ENCODE measurements at places on chromosomes 2 and 18.
A peak's percentile ranks its signal among the peaks of the same experiment; 100 is the strongest.

DNA sequence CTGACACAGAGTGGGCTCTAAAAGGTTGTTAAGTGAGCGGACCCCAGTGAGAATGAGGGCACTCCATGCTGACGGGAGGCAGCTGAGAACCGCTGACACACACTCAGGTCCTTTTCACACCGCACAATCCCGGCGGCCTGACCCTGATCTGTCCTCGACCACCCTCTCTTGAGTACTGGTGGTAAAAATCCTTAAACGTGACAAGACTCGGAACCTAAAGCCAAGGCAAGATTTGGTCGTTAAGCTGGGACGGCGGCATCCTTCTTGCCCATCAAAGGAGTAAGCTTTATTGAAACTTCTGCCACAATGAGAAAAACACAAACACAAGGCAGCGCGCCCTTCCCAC lies 569 bp downstream of the TMX3 start:
- DNase-seq = peak; percentile 48

GRCh38 chr18:49566217-49566770 lies 4.4 kb downstream of the LIPG start:
- DNase-seq = no peak

GRCh38 chr2:189685540-189686229 lies 11.2 kb downstream of the ANKAR start:
- DNase-seq = no peak

GRCh38 chr18:49704334-49704733 lies 109.0 kb downstream of the ACAA2 start:
- no peak for DNase-seq

DNA sequence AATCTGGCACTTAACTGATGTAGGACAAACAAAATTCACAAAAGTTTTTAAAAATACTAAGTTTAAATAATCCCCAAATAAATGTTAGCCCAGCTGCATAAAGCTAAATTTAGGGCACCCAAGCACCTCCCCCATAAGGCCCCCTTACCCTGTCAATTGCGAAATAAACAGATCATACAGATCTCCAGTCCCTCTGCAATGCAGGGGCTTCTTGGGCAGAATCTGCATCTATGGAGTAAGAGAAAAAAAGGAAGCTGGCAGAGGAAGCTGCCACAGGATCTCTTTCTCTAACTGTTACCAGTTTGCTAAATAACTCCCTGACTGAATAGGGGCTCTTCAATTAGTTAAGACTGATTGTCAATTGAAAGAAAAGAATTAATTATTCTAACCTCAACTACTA lies 117.7 kb downstream of the MEMO1 start:
- no peak for DNase-seq

DNA sequence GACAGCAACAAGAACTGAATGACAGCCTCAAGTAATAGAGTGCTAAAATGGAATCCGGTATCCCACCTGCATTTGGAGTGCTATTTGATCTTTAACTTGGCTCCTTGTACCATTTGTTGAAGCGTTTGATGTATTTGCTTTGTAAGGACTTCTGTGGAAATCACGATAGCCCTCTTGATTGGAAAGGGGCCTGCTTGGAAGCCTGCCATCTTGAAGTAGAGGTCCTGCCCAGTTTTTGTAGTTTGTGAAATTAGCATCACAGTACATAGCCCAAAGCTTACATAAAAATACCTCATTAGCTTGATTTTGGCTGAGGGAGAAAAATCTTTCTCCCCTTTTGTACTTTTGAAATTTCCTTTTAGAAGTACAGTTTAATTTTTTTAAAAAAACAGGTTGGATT lies 2.7 kb downstream of the CDCA7 start:
- peak; percentile 78 for DNase-seq

GRCh38 chr2:33723329-33723728 lies 124.2 kb upstream of the FAM98A start:
- no peak for DNase-seq

- no peak for DNase-seq
Measured at GRCh38 chr2:23521060-23521459, 136.1 kb downstream of the KLHL29 start.

DNA sequence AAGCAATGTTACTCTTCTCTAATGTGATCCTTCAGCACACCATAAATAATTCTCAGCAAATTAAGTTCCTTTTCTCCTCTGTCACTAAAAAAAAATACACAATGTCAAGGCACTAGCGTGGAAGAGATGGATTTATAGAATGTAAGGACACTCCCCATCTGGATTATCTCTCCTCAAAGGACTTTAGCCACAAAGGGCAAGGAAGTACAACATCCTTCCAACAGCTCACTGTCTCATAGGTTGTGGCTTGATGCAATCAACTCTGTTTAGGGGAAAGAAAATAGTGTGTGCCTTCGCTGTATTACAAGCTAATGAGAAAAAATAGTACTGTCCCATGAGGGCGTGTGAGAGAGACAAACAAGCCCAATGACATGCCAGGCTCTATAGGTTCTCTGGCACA lies 129.1 kb upstream of the DNMT3A start:
- no peak for DNase-seq

- DNase-seq = no peak
Measured at GRCh38 chr2:20327370-20327769, 23.3 kb downstream of the PUM2 start.

DNA sequence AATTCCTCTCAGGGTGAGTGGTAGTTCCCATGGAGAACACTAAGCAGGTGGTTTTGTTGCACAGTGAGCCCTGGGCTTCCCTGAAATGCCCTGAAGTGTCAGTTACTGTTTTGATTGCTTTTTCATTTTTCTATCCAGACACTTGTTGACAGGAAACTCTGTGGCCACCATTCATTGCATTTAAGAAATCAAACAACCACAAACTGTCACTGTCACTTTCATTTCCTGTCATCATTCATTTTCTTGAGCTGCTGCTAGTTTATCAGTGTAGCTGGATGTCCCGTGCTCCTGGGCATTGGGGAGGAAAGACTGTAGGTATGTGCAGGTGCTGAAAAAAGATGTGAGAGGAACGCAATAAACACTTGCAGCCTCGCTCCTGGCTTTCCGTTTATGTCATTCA lies 891.6 kb upstream of the ZEB2 start:
- DNase-seq = no peak

DNA sequence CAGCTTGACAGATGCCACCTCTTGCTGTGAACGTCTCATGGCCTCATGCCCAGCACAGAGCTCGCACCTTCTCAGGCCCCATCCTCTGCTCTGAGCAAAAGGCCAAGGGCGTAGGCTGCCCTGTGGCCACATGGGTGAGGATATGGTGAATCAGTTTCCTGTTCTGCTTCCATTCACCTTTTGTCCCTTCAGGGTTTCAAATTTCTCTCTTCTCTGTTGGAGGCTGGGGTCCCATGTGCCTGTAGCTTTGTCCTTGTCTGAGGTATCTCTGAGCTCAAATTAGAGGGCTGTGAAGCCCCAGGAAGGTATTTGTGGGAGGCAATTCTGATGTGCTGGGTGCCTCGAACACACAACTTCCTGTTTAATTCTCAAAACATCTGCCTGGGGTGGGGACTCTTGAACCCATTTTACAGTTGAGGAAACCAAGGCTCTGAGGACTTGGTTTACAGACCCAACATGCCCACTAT lies 29.0 kb downstream of the ZAP70 start:
- DNase-seq = no peak

- no peak for DNase-seq
Measured at GRCh38 chr2:238941262-238941792, 93.4 kb downstream of the TWIST2 start.

GRCh38 chr2:206688990-206689389 lies 29.2 kb downstream of the DYTN start:
- DNase-seq = no peak

DNA sequence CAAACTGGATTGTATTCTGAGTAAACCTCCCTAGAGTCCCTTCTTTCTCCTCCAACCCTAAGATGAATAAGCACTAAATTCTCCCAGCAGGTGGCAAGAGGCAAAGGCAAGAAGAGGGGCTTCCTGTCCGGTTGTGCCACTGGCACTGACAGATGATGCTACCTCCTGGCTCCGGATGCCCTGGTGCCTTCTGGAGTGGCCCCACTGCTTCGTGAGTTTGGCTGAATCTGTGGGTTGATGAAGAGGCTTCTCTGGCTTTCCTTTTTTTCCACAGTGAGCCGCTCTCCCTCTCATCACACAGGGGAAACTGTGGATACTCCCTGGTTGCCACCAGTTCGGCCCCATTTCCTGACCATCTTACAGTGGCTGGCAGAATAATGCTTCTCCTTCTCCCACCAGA lies 404.7 kb downstream of the GALR1 start:
- no peak for DNase-seq

GRCh38 chr2:133287709-133288108 lies 280.6 kb downstream of the NCKAP5 start:
- DNase-seq = no peak

All from NCI-H1092 treated with DMSO at 0.1 percent for 48 hours (cell line).